ENCODE measurements at places on chromosomes 7 and 10. TPM values are rescaled to one million over a fixed set of nuclear protein-coding genes. Genes with fewer than 3 reads are reported as not detected.

Gene INSYN2A
- total RNA-seq = not detected

Gene AQP1
- total RNA-seq = 2.5 TPM

Gene SPDYE3
- total RNA-seq = not detected

Gene CRHR2
- total RNA-seq = not detected

Data from dermis lymphatic vessel endothelial cell (primary cell).